ENCODE measurements at places on chromosomes 16 and 17. TPM values are rescaled to one million over a fixed set of nuclear protein-coding genes. Genes with fewer than 3 reads are reported as not detected.

The GNGT2 gene
- total RNA-seq, result 1.5 TPM

The ITGA3 gene
- 420 TPM for total RNA-seq

The G6PC3 gene
- 166 TPM for total RNA-seq

The COX6A2 gene
- total RNA-seq, result not detected

The AURKB gene
- 152 TPM for total RNA-seq

The LRRC36 gene
- total RNA-seq, result not detected

The SLC13A2 gene
- 0.16 TPM for total RNA-seq

The TSPAN10 gene
- total RNA-seq, result 4.3 TPM

The GLYR1 gene
- 40.4 TPM for total RNA-seq

The MEFV gene
- total RNA-seq, result not detected

The P2RX1 gene
- not detected for total RNA-seq

The ADCY9 gene
- total RNA-seq, result 5.5 TPM

The MCRIP1 gene
- total RNA-seq, result 93.6 TPM

The KCTD19 gene
- not detected for total RNA-seq

Measured in A549 treated with ZK216348 at 1 μM for 4 hours (cell line).